H9 (cell line): ENCODE measurements at places on chromosomes 11 and 22. TPM values are rescaled to one million over a fixed set of nuclear protein-coding genes. Genes with fewer than 3 reads are reported as not detected.

DNA sequence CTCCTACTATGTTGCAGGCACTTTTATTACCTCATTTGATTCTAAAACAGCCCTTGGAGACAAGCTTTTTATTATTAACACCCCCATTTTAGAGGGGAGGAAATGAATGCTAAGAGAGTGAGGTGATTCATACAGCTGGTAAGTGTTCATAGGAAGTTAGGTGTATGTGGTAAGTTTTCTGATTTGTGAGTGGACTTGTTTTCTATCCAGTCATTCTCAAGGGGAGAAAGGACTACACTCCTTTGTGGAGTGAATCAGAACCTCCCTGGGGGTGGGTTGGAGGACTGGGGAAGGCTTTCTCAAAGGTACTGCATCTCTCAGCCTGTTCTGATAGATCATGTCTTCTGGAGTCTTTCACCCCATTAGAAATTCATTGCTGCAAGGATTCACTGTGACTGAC, 23.5 kb downstream of the PKNOX2 start:
- DNase-seq = no peak
- no peak overlapping the region for H3K4me3 ChIP-seq
- H3K27ac ChIP-seq = no peak overlapping the region
- H3K4me1 ChIP-seq = no peaks in the 10 kb centered on the region
- peaks cover 3% of the 10 kb centered on the region; the same call in 1 of the 2 replicates for H3K36me3 ChIP-seq
- H3K27me3 ChIP-seq = no peaks in the 10 kb centered on the region; the same call in 1 of the 2 replicates

- peaks cover 36% of the 10 kb centered on the region for H3K36me3 ChIP-seq
- no peak overlapping the region for H3K4me3 ChIP-seq
- H3K4me1 ChIP-seq = no peaks in the 10 kb centered on the region
Observed at GRCh38 chr22:29806196-29806595, 31.9 kb downstream of the ASCC2 start.

GRCh38 chr22:35568751-35569739, 28.4 kb downstream of the RASD2 start:
- H3K27me3 ChIP-seq = no peaks in the 10 kb centered on the region
- no peak overlapping the region for H3K27ac ChIP-seq
- H3K4me1 ChIP-seq = no peaks in the 10 kb centered on the region; the same call in 1 of the 2 replicates
- H3K4me3 ChIP-seq = no peak overlapping the region

- no peak overlapping the region for H3K4me3 ChIP-seq
- H3K27ac ChIP-seq = no peak overlapping the region
Observed at GRCh38 chr11:117901601-117902000, 25.1 kb upstream of the FXYD6 start.

DNA sequence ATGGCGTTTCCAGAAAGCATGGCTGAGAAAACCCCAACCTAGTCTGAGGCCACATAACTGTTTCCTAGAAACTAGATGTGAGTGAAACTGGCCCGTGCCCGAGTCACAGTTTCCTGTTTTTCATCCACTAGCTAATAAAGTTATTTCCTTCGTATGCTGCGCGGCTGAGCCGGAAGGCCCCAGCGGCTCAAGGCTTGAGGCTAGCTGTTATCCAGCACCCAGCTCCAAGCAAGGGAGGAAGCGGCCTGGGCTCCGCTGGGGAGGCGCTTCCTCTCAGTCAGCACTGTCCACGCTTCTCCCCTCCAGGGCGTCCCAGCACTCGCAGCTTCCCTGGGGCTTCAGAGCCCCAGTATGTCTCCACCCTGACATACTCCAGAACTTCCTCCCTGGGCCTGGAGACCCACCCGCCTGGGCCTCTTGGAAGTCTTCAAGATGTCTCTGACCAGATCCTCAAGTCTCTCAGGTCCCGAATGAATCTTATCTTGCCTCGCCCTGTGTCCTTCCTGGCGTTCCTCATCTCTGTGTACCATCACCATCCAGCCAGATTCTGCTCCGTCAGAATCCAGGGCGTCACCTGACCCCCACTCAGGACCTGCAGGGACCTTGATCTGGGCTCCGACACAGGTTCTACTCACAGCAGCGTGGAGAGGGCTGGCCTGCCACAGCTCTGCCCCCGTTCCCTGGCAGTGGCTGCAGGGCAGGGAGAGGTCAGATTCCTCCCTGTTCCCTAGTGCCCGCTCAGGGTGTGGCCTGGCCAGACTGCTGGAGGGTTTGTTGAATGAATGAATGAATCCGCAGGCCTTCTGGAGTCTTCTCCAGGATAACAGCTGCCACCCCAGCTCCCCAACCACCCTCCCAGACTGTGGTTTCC, 81.9 kb downstream of the LRRC32 start:
- H3K36me3 ChIP-seq = no peaks in the 10 kb centered on the region
- no peak overlapping the region for H3K4me3 ChIP-seq
- H3K27ac ChIP-seq = no peak overlapping the region

DNA sequence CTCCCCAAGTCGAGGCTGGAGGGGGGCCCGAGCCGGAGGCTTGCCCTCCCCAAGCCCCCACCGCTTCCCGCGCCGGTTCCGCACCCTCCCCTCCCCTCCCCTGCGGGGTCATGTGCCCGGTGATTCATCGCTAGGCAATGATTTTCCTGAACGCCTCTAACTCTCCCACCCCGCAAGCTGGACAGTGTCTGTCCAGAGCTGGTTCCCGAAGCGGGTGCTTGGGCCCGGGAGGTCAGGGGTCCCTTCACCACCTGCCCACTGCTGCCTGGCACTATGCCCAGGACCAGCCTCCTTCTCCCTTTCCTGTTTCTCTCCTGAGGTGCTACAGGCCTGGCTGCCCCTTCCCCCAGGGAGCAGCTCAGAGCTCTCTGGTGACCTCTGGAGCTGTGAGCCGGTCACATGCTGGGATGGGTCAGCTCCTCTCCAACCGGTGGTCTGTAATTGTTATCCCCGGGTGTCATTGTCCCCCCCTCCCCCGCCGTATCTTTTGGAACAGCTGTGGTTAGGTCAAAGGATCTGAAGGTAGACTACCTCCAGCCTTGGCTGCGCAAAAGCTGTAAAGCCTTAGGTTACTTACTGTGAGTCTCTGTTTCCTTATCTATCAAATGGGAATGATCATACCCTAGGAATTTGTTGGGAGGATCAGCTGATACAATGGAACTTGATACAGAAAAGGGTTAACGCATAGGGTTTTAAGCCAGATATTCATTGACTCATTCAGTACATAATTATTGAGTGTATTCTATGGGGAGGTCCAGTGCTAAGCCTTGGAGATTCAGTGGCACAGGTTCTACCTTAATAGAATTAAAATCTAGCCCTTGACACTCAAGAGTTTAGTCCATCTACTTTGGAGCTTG, 753 bp downstream of the STX3 start:
- peak; percentile 71 for DNase-seq
- peaks cover 13% of the 10 kb centered on the region for H3K36me3 ChIP-seq
- H3K27me3 ChIP-seq = no peaks in the 10 kb centered on the region
- H3K4me1 ChIP-seq = 0 out of 2 replicates have a peak, but pooled peaks cover 4% of the 10 kb centered on the region
- H3K4me3 ChIP-seq = peak overlapping the region; percentile 96
- H3K27ac ChIP-seq = no peak overlapping the region

- no peaks in the 10 kb centered on the region for H3K36me3 ChIP-seq
- no peak for DNase-seq
- H3K27me3 ChIP-seq = no peaks in the 10 kb centered on the region
- H3K27ac ChIP-seq = no peak overlapping the region
- no peaks in the 10 kb centered on the region for H3K4me1 ChIP-seq
Observed at GRCh38 chr11:92775003-92775676, 194.3 kb upstream of the MTNR1B start.

DNA sequence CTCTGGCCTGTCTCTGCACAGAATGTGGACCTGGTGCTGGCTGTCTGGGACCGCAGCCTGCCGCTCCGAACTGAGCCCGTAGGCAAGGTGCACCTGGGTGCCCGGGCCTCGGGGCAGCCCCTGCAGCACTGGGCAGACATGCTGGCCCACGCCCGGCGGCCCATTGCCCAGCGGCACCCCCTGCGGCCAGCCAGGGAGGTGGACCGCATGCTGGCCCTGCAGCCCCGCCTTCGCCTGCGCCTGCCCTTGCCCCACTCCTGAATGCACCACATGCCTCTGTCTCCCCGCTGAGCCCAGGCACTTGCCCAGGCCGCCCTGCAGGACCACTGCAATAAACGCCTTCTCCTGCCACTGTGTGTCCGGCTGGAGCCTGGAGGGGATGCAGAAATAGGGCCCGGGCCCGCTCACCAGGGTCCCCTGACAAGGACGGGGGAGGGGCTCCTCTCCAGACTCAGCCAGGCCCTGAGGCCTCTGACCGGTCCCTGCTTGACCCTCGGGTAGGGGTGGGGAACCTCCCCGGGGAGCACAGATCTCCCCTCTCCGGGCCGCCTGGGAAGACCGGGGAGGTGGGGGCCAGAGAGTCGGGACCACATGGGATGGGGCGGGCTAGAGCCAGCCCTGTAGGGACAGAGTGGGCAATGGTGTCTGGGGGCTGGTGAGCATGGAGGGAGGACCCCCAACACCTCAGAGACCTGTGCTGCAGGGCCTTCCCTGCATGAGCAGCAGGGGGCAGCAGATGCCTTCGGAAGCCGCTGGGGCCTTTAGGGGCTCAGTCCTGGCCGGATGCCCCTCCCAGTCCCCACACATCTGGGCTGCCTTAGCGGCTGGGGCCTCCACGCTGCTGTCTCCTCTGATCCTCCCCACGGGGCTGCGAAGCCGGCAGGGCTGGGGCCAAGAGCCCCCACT, 1.4 kb upstream of the TNNI2 start:
- no peaks in the 10 kb centered on the region for H3K4me1 ChIP-seq
- no peaks in the 10 kb centered on the region for H3K36me3 ChIP-seq

GRCh38 chr11:95888439-95888838, 35.5 kb downstream of the MTMR2 start:
- no peaks in the 10 kb centered on the region for H3K27me3 ChIP-seq
- H3K4me3 ChIP-seq = no peak overlapping the region
- H3K36me3 ChIP-seq = peaks cover 13% of the 10 kb centered on the region; the same call in 1 of the 2 replicates
- H3K4me1 ChIP-seq = no peaks in the 10 kb centered on the region; the same call in 1 of the 2 replicates
- no peak overlapping the region for H3K27ac ChIP-seq

The MYEOV gene
- 0.15 and 0.22 TPM in 2 replicates for total RNA-seq

The OR4C15 gene
- not detected in 2 replicates for total RNA-seq

The SYT8 gene
- not detected in 2 replicates for total RNA-seq

The DEFB131B gene
- not detected in 2 replicates for total RNA-seq

The VSIG2 gene
- not detected in 2 replicates for total RNA-seq

The ANO9 gene
- total RNA-seq = 12.3 and 13.1 TPM in 2 replicates

The TMEM45B gene
- total RNA-seq = 0.35 and 0.70 TPM in 2 replicates
